Foreskin melanocyte (primary cell): ENCODE measurements at places on chromosomes 5 and 9.
A peak's percentile ranks its signal among the peaks of the same experiment; 100 is the strongest.

DNA sequence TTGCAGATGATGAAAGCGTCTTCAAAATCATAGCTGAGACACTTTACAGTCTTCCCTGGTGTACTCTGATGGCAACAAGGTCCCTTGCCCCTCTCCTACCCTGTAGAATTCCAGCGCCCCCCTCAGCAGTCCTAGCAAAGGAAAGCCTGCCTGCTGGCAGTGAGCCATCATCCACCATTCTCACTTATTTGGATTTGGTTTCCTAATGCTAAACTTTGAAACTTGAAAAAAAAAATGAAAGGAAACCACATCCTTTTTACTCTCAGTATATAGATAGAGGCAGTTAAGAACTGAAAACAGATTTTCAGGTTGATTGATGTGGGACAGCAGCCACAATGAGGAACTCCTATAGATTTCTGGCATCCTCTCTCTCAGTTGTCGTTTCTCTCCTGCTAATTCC, at the start of gene GZMA:
TSS of gene GZMA (plus strand) at position 299 of the 400 bp plus-strand sequence. CDS start at position 336, 37 bp downstream.
- no peak for DNase-seq

DNA sequence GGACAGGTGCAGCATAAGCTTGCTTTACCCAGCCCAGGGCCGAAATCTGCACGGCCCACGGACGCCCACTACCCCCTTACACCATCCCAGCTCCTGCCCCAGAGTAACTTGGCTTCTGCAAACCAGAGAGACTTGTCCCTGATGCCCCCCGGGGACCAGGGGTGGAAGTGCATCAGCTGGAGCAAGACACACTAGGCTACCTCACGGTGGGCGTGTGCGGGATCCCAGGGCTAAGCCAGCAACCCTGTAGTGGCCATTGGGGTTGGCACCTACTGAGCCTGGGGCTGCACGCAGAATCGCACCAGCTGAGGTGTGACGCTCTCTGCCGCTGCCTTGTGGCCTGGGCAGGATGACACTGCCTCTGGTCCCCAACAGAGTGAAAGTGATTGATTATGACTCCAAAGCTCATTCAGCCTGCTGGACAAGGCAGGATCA, 6.1 kb upstream of the ZNF79 start:
- DNase-seq = no peak

- peak; percentile 29 for DNase-seq
Observed at GRCh38 chr5:173726846-173727557, 110.6 kb upstream of the BOD1 start.

GRCh38 chr9:93950619-93951601, 4.2 kb downstream of the BARX1 start:
- DNase-seq = peak; percentile 27

GRCh38 chr5:19608444-19609002, 379.5 kb downstream of the CDH18 start:
- no peak for DNase-seq

DNA sequence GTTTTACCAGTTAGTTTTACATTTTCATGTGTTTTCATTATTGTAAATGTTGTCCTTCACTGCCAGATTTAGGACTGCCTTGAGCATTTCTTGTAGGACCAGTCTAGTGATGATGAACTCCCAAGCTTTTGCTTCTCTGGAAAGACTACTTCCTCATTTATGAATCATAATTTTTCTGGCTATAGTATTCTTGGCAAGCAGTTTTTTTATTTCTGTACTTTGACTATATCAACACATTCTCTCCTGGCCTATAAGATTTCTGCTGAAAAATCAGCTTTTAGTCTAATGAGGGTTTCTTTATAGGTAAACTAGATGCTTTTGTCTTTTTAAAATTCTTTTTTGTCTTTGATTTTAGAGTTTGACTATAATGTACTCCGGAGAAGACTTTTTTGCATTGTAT, 256.8 kb upstream of the GRAMD2B start:
- DNase-seq = no peak

- no peak for DNase-seq
Observed at GRCh38 chr5:79573983-79574890, 38.0 kb upstream of the TENT2 start.

DNA sequence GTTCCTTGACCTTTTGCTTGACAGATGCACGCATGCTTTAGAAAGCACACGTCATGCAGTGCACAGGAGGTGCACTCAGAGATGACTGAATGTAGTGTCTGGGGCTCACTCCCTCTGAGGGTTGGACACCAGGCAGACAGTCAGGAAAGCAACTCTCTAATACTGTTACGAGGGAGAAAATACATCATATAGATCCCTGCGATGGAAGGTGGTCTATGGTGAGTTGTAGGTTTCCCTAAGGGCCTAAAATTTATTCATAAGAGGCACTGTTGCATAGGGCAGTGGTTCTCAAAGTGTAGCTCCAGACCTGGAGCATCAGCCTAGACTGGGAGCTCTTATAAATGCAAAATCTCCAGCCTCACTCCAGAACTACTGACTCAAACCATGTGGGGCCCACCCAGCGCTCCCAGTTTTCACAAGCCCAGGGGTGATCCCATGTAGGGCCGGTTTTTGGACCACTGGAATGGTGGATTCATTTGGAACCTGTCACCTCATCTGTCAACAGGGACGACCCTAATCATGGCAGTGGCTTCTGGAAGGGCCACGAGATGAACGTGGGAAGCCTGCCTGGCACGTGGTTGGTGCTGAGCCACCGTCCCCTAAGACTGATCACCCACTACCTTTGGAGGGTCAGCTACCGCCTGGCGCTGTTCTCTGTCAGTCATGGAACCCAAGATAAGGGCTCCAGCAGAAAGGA, 16.8 kb upstream of the PHF19 start:
- no peak for DNase-seq

DNA sequence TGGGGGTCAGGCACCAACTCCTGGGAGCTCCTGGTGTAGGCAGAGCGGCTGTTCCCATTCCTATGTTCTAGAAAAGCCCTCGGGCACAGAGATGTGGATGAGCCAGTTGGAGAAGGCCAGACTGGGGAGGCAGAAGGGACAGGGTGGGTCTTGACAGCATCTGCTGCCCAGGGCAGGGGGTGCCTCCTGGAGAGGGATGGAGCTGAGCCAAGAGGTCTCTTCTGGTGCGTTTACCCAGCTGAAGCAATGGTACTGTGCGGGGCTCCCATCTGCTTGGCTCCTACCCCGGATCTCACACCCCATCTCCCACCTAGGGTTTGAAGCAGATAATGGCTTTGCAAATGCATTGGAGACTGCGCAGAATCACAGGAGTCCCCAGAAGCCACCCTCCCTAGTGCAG, 41.3 kb downstream of the SHB start:
- DNase-seq = no peak

GRCh38 chr9:16175461-16175860, 622.6 kb downstream of the CCDC171 start:
- DNase-seq = no peak

DNA sequence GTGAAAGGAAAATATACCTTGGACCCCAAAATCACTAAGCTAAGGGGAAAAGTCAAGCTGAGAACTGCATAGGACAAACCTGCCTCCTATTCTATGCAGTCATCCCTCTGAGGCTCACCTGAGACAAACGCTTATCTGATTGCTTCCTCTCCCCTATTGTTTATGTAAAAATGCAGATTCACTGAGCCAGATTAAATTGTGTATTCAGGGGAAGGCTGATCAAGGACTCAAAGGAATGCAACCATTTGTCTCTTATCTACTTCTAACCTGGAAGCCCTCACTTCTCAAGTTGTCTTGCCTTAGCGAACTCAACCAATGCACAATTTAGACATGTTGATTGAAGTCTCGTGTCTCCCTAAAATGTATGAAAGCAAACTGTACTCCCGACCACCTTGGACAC, 13.3 kb downstream of the SPARC start:
- no peak for DNase-seq

DNA sequence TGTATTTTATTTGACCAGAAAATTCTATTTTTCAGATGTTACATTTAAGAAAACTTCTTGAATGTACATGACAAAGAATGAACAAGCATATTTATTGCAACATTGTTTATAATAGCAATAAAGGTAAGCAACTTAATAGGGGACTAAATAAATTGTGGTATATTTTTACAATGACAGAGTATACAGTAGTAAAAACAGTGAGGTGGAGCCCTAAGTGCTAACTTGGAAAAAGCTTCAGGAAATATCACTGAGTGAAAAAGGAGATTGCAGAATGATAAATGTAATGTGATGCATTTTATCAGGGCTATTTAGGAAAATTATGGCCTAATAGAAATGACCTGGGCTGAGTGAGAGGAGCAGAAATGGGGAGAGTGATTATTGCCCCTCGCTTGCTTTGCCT, 56.5 kb upstream of the SEMA6A start:
- DNase-seq = no peak

DNA sequence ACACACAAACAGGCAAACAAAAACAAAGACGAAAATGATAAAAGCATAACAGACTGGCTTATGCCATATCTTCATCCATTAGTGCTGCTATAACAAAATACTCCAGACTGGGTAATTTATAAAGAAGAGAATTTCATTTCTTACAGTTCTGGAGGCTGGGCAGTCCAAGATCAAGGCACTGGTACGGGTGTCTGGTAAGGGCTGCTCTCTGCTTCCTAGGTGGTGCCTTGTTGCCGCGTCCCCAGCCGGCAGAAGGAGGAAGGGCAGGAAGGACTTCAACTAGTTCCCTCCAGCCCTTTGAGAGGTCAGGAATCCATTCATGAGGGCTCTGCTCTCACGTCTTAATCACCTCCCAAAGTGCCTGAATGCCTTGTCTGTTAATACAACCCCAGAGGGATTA, 122.6 kb downstream of the BOD1 start:
- DNase-seq = no peak

- no peak for DNase-seq
Observed at GRCh38 chr9:34659592-34660253, 2.7 kb downstream of the CCL27 start.

DNA sequence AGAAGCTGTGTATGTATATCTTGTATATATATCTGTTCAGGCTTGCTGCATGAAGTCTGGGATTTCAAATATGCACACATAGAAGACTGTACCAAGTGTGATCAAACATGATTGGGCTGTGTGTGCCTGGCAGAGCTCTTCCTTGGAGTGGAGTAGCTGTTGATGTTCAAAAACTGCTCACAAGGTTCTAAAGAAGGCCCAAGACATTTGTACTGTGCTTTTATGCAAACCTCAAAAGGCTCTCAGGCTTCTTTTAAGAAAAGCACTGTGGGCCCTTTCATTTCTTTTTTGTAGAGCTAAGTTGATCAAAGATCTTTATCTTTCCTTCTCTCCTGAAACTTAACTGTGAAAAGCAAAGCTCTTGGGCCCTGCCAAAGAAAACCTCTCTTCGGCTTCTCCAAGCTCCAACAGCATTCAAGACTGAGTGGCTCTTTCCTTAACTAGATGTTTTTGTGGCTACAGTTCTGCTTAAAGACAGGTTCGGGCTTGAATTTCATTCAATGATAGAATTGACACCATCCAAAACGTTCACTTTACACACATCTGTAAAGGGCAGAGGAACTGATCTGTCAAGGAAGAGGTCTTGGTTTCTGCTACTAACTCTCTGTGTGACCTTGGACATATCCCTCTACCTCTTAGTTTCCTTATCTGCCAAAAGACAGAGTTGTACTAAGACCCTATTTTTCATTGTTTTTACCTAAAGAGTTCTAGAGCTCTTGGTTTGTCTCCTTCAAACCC, 105.8 kb upstream of the IL6ST start:
- DNase-seq = no peak

GRCh38 chr5:38022631-38023030, 182.8 kb upstream of the GDNF start:
- DNase-seq = no peak

DNA sequence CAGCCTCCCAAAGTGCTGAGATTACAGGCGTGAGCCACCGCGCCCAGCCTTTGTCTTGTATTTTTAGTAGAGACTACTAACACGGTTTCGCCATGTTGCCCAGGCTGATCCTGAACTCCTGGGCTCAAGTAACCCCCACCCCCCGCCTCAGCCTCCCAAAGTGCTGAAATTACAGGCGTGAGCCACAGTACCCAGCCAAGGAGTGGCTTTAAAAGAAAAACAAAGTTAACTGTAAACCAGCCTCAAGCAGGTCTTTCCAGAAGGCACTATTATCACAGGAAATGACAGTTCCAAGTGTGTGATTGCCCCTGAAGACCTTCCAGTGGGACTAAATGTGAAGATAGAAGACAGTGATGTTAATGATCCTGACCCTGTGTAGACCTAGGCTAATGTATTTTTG, 31.1 kb downstream of the SIL1 start:
- DNase-seq = no peak

DNA sequence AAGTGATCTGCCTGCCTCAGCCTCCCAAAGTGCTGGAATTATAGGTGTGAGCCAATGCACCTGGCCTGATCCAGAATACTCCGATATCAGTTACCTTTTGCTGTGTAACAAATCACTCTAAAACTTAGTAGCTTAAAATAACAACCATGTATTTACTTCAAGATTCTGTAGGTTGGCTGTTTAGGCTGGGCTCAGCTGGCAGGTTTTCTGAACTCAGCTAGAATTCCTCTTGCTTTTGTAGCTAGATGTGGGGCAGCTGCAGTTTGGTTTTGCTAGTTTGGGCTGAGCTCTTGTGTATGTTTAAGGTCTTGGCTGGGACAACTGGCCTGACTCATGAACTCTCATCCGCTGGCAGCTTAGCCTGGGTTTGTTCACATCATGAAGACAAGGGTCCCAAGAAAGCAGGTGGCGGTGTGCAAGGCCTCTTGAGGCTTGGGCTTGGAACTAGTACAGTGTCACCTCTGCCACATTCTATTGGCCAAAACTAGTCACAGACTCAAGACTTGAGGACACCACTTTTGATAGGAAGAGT, 138.3 kb upstream of the SHB start:
- no peak for DNase-seq

- DNase-seq = peak; percentile 3
Observed at GRCh38 chr5:10689391-10690081, 71.5 kb downstream of the DAP start.

- DNase-seq = peak; percentile 84
Observed at GRCh38 chr5:139271201-139272027, 22.1 kb upstream of the MATR3 start.

DNA sequence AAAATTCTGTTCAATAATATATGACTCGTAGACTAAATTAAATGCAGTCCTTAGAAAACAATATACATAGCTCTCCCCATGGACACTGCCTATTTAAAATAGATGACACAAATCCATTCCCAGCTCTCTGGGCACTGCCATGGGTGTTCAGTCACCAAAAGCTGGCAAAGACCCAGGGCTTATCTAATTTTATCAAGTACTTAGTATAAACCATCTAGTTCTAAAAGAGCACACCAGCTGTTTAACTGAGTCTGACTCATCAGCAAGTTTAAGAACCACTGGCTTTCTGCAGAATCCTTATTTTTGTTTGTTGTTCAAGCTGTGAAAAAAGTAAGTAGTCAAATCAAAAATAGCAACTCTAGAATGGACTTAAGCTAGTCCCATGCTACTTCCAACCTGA, 107.6 kb downstream of the PLPP1 start:
- no peak for DNase-seq
